Parietal lobe (tissue), 2 donors: ENCODE measurements at places on chromosomes 5 and 9. TPM values are rescaled to one million over a fixed set of nuclear protein-coding genes. Genes with fewer than 3 reads are reported as not detected.

The CBY3 gene
- not detected for total RNA-seq

The CDKN2B-AS1 gene
- total RNA-seq, result 0.63 TPM

The PCDHB11 gene
- total RNA-seq, result 24.1 TPM

The SEMA6A gene
- 71.4 TPM for total RNA-seq

The IFNE gene
- not detected for total RNA-seq

The FBP1 gene
- total RNA-seq, result not detected

The PTPDC1 gene
- total RNA-seq, result 45.4 TPM

The TAF11L10 gene
- total RNA-seq, result not detected

The CLIC3 gene
- not detected for total RNA-seq

The PDCD1LG2 gene
- total RNA-seq, result 0.63 TPM

The GRM6 gene
- 0.63 TPM for total RNA-seq

The PHYKPL gene
- 52.0 TPM for total RNA-seq

The SLC22A4 gene
- total RNA-seq, result 1.6 TPM

The VCAN gene
- 439 TPM for total RNA-seq
